Left cardiac atrium (tissue), 4 donors: ENCODE measurements at places on chromosomes 5 and 9.
A peak's percentile ranks its signal among the peaks of the same experiment; 100 is the strongest.

- DNase-seq = no peak
These were observed 87.7 kb downstream of the AUH start for GRCh38 chr9:91273853-91274552.

DNA sequence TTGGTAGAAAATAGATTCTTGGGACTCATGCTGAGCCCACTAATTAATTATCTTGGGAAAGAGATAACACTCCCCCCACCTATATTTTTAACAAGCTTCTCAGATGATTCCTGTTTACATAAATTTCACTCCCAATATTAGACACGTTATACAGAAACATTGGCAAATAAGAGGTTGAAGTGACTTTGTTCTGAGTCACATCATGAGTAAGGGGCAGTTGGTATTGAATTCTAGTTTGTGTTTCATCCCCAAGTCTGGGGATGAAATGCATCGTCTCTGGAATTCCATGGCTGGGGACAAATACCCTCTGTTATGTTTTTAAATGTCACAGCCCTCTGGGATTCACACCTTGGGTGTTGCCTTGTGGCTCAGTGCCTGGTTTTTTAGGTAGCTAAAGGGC is 41.0 kb downstream of the BASP1 start:
- no peak for DNase-seq

DNA sequence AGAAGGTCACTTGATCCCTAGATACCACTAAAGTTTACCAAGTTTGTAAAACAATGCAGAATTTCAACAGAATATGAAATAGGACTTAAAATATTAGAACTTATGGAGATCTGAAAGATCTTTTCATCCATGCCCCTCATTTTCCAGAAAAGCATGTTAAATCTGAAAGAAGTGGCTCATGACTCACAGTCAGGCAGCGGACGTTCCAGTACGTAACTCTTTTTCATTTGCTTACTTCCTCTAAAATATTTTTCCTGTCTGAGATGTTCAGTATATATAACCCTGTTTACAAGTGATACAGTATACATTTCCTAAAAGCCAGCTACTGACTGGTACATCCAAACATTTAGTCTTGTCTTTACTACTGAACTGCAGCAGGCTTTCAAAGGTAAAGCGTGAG is 22.3 kb downstream of the FBXW2 start:
- DNase-seq = no peak

DNA sequence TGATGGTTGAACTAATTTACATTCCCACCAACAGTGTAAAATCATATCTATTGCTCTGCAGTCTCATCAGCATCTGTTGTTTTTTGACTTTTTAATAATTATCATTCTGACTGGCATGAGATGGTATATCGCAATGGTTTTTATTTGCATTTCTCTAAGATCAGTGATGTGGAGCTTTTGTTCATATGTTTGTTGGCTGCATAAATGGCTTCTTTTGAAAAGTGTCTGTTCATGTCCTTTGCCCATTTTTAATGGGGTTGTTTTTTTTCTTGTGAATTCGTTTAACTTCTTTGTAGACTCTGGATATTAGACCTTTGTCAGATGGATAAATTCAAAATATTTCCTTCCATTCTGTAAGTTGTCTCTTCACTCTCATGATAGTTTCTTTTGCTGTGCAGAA is 115.2 kb upstream of the CDH12 start:
- no peak for DNase-seq

GRCh38 chr9:121169094-121169601 is 32.5 kb downstream of the RAB14 start:
- DNase-seq = peak; percentile 33

- peak; percentile 52 for DNase-seq
These were observed 103.6 kb upstream of the CHD1 start for GRCh38 chr5:99032234-99033013.

DNA sequence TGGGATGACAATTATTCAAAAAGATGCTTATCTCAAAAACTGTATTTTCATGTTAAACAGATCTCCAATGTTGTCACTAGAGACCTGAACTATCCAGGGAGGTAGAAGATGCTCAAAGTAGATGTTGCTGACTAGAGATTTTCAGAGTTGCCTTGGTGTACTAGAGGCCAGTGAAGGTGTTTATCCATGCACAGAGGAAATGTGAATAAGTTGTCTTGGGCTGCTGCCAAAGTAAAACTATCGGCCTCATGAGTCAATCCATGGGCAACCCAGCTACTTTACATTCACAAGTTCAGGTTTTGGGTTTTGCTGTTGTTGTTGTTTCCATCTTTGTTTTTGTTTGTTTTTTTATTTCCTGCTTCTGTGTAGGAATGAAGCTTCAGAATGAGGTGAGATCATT is 141.1 kb upstream of the RANBP3L start:
- DNase-seq = no peak

DNA sequence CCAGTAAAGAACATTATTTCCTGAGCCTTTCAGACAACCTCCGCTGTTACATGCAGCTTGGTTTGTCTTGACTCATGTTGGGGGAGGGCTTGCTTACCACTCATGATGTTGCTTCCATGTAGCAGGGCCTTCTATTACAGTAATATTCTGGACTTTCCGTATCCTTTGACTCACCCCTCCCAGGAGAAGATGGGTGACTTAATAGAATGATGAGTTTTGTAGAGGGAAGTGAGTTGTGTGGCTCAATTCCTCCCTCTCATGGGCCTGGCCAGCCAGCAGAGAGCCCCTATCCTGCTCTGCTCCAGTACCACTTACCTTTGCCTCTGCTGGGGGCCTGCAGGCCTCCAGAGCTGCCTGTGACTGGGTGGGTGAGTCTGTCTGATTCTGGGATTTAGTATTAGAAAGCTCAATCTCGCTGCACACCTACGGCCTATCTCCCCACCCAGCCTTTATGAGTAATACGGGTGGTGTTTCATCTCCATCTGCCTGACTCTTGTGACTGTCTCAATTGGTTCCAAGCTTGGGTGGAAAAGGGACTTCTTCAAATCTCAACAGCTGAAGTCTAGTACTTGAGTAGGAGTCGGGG is 52.6 kb upstream of the KLF9 start:
- DNase-seq = no peak

GRCh38 chr9:84397151-84397728 is 56.7 kb upstream of the SLC28A3 start:
- peak; percentile 48 for DNase-seq

- DNase-seq = no peak
These were observed 125.1 kb downstream of the HACD4 start for GRCh38 chr9:20906326-20906725.

DNA sequence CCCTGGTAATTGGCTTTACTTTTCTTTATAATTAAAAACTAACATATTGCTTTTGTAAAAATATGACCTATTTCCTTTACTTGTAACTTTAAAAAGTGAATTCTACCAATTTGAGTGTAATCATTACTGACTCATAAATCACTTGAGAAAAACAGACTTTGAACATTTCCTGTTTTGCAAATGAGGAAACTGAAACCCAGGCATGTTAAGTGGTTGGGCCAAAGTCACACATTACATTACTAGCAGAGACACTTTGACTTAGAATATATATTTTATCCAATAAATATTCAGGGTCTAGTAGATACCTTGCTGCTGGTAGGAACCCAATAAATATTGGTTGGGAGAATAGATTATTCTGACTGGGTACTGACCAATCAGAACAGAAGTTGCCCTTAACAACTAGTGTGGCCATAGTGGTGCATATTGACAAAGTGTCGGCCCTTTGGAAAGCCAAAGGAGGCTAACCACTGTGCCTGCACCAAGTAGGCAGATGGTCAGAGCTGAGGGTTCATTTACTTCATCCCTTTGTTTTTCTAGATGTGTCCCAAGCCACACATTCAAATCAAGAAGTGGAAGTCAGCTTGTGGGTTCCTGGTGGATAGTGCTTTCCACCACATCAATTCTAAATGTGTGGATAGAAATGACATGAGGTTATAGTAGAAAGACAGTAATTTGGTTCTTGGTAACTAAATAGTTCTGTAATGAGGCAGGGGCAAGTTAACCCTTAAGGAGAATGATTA is 365.1 kb upstream of the RIOK2 start:
- DNase-seq = no peak
